ENCODE measurements at places on chromosomes 13 and 19.

DNA sequence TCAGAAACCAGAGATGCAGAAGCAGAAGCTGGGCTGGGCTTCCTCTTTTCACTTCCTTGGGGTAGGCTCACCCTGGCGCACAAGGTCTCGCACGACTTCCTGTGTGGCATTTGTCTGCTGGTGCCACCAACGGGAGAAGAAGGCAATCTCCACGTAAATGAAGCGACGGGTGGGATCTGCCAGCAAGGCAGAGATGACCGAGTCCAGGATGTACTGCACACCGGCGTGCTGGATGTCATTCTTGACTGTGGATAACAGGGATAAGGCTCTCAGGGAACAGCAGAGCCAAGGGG, 1.3 kb downstream of the MAN2B1 start:
- DNase-seq, result no peak

DNA sequence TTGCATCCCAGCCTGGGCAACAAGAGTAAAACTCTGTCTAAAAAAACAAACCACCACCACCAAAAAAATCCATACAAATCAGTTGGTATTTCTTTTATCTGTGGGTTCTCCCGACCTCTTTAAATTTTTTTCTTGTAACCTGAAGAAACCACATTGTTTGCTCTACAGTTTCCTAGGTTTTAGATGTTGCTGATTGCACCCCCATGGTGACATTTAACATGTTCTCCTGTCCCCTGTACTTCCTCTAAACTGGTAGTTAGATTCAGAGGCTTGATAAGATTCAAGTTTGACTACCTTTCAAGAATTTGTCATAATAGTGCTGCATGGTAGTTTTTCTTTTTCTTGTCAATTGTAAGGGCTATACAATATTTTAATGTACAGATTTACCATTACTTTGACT, 24.0 kb downstream of the ALG5 start:
- no peak for DNase-seq

DNA sequence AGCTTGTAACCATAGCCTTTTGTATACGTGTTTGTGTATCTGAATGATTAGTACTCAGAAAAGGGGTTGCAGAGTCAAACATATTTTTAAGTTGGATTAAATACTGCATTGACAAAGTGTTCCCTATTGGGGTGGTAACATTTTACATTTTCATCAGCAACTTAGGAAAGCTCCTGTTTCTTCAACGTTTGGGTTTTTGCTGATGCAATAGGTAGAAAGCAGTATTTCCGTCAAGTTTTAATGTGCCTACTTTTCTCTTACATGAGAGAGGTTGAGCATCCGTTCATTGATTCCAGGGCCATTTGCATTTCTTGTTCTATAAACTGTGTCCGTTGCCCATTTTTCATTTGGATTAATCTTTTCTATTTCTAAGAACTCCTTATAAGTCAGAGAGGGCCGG, 56.2 kb downstream of the SKA3 start:
- DNase-seq, result no peak

- DNase-seq, result no peak
Observed at GRCh38 chr19:44845286-44845611, 848 bp upstream of the NECTIN2 start.

GRCh38 chr13:92461402-92461801, 765.2 kb upstream of the GPC6 start:
- peak; percentile 23 for DNase-seq

DNA sequence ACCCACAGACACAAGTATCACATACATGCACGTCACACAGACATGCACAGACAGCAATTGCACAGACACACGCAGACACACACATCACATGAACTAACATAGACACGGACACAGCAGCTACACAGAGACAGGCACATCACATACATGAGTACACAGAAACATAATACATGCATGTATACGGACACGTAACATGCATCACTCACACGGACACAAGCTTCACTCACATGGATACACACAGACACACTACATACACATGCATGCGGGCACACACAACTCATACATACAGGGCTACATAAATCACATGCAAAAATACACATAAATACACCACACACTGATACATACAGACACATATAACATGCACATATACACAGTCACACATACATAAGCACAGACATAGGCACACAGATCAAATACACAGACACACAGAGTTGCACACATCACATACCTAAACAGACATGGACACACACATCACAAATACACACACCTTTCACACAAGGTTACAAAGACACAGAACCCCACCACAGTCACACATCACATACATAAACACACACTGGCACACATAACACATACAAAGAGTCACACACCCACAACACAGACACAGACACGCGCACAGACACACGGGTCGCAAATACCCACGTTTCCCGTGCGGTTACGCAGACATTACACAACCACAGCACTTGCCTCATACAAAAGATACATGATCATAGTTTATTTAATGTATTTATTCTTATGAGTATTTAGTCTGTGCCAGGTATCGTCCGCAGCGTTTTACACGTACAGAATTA, 1.1 kb upstream of the LMTK3 start:
- DNase-seq, result no peak

DNA sequence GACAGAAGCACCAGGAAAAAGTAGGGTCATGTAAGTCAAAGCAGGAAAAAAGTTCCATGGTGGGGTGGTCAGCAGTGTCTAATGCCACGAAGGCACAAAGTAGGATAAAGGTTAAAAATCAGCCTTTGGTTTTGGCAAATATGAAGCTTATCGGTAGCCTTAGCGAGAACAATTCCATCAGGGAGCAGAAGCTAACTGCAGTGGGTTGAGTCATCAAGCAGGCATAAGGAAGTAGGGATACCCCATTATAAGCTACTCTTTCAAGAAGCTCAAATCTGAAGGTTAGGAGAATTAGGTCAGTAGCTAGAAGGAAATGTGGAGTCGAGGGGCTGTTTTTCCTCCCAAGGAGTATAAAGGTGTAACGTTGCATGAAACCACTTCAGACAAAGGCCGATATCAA, 57.5 kb upstream of the USPL1 start:
- DNase-seq, result no peak

DNA sequence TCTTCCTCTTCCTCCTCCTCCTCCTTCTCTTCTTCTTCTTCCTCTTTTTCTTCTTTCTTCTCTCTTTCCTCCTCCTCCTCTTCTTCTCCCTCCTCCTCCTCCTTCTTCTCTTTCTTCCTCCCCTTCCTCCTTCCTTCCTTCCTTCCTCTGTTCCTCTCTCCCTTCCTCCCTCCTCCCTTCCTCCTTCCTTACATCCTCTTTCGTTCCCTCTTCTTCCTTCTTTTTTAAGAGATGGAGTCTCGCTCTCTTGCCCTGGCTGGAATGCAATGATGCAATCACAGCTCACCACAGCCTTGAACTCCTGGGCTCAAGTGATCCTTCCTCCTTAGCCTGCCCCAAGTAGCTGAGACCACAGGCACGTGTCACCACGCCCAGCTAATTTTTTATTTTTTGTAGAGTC, 13.2 kb downstream of the EHD2 start:
- no peak for DNase-seq

DNA sequence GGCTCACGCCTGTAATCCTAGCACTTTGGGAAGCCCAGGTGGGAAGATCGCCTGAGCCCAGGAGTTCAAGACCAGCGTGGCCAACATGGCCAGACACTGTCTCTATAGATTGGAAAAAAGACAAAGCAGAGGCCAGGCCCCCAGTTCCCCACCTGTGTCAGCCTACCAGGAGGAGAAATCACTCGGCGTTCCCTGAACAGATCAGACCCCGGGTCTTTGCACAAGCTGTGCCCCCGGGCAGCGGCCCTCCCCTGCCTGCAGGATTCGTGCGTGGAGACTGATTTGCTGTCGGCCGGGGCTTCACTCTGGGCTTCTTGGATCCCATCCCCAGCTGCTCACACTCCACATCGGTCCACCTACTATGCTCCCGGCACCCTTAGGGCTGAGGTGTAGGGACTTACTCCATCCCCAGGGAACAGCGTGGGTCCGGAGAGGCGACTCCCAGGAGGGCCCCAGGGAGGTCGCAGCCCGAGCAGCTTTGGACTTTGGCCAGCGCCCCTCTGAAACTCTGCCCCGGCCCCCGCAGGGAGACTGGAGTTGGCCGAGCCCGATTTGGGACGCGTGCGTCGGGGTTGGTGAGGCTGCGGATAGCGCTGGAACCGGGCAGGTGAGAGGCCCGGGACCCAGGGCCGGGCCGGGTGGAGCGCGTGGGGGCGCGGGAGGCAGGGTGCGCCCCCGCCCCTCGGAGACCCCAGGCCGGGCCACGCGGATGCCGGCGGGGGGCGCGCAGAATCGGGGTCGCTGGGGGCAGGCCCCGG, 515 bp upstream of the EFNA2 start:
- peak; percentile 71 for DNase-seq

DNA sequence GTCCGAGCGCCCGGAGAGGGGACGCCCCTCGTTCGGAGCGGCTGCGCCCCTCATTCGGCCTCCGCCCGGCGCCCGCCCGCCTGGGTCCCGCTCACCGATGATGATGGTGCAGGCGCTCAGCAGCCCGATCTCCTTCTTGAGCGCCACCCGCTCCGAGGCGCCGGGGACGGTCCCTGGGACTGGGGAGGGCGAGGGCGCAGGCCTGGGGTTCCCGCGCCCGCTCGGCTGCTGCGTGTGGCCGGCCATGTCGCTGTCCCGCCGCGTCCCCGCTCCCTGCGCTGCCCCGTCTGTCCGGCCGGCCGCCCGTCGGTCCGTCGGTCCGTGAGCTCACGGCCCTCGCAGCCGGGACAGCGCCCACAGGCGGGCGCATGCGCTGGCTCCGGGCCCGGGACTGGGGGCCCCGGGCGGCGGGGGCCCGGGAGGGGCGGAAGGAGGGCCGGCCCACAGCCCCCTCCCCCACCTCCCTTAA, at the start of gene SLC7A10:
SLC7A10 (minus strand) TSS at position 393 of the 469 bp plus-strand sequence; CDS start at position 246, 147 bp downstream.
- DNase-seq, result peak; percentile 37

DNA sequence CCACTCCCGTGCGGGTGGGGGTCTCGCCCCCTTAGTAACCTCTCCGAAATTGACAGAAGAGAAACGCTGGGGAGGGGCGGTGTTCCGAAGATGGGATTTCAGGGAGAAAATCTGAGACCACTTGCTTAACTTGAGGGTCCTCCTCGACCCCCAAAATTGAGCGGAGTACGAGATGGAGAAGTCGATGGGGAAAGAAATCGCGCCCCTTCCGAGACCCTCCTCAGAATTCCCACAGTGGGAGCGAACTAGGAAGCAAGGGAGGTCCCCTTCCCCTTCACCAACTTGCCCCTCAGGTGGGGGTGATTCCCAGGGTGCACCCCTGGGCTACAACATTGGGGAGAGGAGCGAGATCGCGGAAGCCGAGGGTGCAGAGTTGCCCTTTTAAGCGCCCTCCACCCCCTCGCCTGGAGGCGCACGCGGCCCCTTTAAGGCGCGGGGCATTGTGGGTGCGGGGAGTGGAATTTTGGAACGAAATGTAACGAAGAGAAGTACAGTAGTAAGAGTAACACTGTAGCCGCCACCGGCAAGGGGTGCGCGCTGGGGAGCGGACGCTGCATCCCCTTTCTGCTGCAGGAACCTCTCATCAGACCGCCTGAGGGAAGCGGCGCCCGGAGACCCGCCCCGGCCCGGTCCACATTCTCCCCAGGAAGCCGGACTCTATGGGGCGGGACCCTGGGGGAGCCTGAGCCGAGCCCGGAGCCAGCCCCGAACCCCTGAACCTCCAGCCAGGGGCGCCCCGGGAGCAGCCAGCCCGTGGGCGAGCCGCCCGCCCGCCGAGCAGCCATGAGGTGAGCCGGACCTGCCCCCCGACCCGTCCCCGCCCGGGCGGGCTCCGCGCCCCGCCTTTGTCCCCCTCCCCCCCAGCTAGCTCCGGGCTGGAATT, at the start of gene VASP:
VASP (plus strand) TSS at position 491 of the 883 bp plus-strand sequence; CDS start at position 784, 293 bp downstream.
- DNase-seq, result peak; percentile 93

DNA sequence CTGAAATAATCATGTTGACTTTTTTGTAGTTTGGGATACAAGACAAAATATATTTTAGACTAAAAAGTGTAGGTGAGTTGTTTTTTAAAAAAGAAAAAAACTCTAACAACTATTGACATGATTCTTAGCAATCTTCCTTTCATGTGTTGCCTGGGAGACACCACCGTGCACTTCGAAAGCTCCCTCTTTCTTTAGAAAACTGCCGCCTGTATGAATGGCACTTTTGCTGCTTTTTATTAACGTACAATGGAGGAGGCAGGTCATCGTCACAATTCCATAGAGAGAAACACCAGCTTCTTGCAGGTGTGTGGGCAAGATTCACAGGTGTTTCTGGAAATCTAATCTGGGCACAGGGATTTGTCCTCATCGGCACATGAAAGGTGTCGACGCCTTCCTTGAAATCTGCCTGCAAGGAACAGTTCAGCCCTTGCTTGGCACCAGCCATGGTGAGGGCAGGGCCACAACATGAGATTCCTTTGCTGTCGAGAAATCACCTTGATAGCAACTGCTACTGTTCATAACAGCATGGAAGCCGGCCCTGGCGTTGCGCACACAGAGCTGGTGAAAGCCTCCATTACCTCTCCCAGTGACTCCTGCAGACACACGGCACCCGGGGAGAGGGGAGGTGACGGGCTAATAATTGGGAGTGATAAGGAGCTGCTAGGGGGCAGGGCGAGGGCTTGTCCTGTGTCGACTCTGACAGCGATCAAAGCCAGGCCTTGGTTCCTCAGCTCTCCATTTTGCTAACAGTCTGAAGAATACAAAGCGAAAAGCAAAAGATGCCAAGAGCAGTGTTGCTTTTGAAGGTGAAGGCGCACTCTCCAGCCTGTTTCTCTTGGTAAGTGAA, 66.5 kb downstream of the EFNB2 start:
- no peak for DNase-seq

GRCh38 chr19:531753-532560, at the start of gene CDC34:
Gene CDC34, plus strand, starts transcription at chr19:531760. Its CDS starts 172 bp downstream, at chr19:531932.
- peak; percentile 49 for DNase-seq

DNA sequence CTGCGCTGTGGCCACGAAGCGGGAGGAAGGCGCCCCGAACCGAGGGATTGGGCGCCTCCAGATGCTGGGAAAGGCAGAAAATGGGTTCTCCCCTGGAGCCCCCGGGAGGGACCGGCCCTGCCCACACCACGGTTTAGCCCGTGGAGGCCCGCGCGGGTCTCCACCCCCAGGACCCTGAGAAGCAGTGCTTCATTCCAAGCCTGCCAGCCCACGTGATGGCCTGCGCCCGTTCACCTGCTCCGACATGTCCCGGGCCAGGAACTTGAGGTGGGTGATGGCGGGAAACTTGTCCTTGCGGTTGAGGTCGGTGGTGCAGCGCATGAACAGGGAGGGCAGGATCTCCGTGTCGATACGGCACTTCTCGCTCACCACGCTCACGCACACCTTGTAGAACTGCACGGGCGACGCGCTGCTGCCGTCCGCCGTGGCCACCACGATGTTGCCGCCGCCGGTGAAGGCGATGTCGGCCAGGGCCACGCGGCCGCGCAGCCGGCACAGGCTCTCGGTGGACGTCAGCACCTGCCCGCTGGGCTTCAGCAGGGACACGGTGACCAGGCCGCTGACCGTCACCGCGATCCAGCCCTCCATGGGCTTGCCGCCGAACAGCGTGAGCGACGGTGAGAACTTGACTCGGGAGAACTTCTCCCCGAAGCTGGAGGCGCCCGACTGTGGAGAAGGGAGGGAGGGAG, 7.3 kb downstream of the MED16 start:
- no peak for DNase-seq

DNA sequence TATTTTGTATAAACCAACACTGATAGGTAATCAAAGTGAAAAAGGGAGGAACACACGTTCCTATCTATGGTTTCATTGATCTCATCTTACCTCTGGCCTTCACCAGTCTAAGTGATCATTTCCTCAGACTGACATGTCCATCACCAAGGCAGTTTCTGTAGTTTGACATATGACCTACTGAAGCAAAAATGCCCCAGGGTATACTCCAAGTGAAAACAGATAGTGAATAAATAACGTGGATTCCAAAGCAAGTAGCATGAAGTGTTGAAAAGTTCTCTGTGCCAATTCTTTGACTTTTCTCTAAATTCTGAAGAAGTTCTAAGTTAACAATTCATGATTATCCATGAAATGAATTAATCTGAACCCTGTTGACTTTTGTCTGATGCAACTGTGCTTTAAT, 334.2 kb upstream of the SGCG start:
- DNase-seq, result peak; percentile 9
